ENCODE measurements at places on chromosomes 6 and 20.

DNA sequence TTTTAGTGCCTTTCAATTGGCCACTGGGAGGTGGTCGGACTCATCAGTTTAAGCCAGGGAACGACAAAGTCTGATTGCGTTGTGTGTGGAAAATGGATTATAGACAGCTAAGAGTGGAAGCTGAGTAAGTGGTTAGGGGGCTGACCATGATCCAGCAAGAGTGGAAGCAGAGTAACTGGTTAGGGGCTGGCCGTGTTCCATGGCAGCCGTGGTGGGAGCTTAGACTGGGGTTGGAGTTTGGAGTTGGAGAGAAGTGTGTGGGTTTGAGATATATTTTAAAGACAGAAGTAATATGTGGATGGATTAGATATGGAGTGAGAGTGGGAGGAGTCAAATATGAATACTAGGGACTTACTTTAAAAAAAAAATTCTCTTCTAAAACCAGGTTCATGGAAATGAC lies 41.7 kb downstream of the LRRN4 start:
- DNase-seq: no peak

GRCh38 chr6:158895661-158896060 lies 76.5 kb upstream of the EZR start:
- DNase-seq: no peak

DNA sequence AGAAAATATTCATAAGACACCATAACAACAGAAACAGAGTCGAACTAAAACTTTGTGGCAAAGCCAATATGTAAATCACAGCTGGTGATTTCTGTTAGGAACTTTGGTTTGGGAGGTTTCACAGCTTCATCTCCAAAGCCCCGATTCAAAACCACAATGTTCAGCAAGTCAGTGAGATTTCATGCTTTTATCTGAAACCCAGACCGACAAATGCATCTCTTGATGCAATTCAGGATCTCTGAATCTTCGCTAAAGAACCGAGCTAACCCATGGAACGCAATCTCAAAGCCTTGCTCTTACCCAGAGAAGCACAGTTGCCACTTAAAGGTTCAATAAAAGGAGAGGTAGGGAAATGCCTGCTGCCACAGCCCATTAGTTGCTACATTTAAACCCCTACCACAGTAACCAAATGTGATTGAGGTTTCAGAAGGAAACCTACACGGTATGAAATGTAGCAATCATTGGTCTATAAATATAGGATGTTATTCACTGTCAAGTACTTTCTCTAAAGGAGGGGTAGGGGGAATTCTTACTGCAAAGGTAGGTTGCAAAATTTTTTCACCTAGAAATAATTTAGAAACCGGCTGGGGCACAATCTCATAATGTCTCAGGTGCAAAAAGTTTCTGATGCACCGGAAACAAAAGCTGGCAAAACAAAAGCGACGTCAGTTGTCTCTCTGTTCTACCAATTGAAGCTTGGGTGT lies 381.0 kb upstream of the ARID1B start:
- peak; percentile 24 for DNase-seq

DNA sequence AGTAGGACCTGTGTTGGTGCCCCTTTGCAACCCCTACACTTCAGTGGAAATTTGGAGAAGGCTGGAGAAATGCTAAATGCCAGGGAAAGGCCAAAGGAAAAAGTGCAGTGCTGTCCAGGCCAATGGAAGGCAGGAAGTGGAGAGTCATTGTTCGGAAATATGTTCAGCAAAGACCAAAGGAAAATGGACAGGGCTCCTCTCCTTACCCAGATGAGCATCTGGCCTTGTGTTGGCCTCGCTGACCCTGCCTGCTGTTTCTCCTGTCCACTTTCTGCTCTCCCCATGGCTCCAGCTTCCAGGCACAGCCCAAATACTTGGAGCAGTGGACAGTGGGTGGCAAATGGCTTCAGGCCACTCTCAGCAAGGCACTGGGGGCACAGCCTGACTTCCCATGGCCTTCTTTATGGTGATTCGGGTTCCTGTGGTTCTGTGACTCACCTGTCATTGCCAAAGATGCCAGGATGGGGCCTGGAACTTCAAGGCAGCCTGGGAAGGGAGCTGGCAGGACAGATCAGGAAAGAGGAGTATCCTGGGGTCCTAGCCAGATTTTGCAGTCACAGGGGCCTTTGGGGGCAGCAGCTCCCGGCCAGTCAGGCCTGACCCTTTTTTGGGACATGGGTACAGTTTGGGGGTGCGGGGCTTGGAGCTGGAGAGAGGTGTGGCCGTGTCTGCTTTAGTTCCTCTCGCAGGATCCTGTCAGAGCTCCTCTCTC lies 190.9 kb upstream of the SLC24A3 start:
- no peak for DNase-seq

Measured in stimulated activated CD4-positive, alpha-beta T cell treated with anti-CD3 and anti-CD28 coated beads, Interleukin-4, amount 100 ng/mL, for 24 hours (primary cell).